ENCODE measurements at places on chromosomes 2 and 18. TPM values are rescaled to one million over a fixed set of nuclear protein-coding genes. Genes with fewer than 3 reads are reported as not detected.

The MOCOS gene
- total RNA-seq: 4.4 TPM

The UGT1A4 gene
- total RNA-seq: not detected

The SLC4A3 gene
- total RNA-seq: 2.0 TPM

The MAP3K19 gene
- not detected for total RNA-seq

The FSHR gene
- total RNA-seq: not detected

Data from A549 treated with GW870086 at 1 μM for 4 hours (cell line).